ENCODE measurements at places on chromosomes 1 and 21.

DNA sequence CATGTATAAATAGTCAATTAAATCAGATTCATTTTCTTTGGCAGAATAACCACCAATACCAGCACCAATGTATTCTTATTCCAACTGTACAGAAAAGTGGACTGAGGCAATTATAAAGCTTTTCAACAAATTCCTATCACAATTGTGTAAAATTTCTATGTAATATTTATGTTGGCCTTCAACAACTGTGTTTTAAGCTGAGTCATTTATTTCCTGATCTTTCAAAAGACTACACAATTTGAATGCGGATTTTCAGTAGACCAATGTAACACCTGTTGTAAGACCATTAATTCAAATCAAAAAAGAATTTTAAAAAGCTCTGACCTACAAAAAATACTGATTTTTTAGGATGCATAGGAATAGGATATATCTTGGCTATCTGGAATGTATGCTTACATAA, 25.5 kb downstream of the GPATCH2 start:
- no peak for DNase-seq

- DNase-seq, result no peak
Measured at GRCh38 chr1:68453060-68453670, 3.4 kb upstream of the RPE65 start.

DNA sequence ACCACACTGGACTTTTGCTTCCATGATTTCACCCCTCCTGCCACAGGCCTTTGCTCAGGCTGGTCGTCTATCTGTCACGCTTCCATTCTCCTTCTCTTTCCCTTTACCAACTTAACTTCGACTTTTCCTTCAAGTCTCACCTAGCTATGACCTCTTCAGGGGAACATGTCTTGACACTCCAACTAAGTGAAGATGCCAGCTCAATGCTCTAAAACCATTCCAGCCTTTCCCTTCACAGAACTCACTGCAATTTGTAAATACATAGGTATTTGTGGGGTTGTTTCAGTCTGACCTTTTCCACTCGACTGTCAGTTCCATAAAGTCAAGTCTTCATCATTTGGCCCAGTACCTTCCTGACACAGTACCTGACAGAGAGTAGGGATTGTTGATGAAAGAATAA, 358.6 kb upstream of the CAMK1G start:
- no peak for DNase-seq

DNA sequence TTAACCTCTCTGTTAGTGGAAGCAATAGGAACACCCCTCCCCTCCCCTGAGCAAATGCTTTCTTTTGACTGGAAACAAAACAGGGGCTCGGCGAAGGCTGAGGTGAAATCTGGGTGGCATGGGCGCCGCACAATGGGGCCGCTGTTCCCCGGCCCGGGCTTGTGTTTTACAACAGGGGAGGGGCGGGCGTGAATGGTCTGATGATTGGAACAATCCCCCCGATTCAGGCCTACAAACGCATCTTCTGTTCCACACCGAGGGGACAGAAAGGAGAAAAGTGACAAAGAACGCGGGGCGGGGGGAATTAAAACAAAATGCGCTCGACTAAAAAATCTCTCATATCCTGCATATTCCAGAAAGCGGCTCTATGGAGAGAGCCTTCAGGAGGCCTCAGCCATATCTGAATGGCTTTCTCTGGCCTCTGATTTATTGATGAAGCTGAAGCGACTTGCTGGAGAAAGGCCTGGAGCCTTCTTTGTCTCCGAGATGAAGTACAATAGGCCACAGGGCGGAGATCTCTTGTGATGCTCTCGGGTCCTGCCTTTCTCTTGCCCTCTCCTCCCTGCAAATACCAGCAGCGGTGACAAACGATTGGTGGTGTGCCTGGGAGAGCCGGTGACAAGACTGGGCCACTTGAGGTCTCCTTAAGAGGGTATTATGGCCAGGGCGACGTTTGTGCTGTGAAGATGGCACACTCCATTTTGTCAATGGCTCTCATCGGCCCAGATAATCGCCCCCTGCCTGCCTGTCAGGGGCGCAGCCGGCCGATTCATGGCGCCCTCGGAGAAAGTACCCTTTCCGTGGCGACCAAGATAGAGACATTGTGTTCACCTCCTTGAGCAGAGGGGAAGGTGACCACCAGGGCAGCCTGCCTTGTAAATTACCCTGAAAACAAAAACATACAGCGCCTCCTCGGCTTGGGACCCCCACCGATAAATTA, 47.1 kb upstream of the OLIG2 start:
- no peak for DNase-seq

GRCh38 chr1:5943343-5944124, 48.7 kb downstream of the NPHP4 start:
- no peak for DNase-seq

All from upper lobe of left lung (tissue), 6 donors.